Brain (organoid and tissue), 16 donors: ENCODE measurements at places on chromosomes 12 and 14. TPM values are rescaled to one million over a fixed set of nuclear protein-coding genes. Genes with fewer than 3 reads are reported as not detected.

DNA sequence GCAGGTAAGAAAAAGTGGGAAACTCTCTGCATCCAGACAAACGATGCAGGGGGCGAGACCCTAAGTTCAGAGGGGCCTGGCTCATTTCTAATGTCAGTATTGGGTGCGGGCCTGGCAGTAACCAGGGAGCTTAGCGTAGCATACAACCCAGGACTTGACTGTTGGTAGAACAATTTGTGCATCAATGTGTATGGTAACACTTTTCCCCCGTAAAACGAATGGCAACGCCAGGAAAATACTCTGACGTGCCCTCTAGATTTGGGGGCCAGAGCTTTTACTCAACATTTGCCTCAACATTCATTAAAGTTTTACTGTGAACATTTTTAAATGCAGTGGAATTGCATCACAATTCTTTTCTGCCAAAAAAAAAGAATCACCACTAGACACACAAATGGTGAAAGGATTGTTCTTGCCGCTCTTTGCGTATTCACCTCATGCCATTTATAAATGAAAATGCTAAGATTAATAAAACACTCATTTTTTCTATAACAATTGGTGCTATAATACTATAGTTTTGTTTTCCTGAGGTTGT lies 867 bp downstream of the RHOJ start:
- no peak for DNase-seq

GRCh38 chr12:62720661-62721330 lies 214.2 kb downstream of the PPM1H start:
- DNase-seq: peak; percentile 78

GRCh38 chr14:69652942-69653684 lies 41.7 kb downstream of the SUSD6 start:
- DNase-seq: no peak

GRCh38 chr14:39229601-39230110 lies 4.1 kb upstream of the MIA2 start:
- DNase-seq: no peak

DNA sequence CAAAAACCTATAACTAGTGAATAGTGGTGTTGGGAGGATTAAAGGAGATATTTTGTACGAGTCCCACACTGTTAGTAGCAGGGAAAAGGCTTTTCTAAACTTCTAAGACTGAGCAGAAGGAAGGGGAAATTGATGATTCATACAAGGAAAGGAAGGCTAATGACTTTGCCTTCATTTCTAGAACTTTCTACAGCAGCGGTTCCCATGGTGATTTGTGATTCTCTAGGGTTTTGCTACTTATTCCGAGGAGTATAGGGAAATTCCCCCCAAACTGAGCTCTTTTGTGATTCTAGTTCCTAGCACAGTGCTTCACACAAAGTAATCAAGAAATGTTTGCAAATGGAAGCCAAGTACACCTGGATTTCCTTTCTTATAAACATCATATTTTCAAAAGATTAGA lies 23.8 kb upstream of the PWP1 start:
- DNase-seq: no peak

- DNase-seq: no peak
These were observed 441.0 kb downstream of the FUT8 start for GRCh38 chr14:65853407-65853955.

GRCh38 chr12:13784504-13784903 lies 196.9 kb downstream of the GRIN2B start:
- no peak for DNase-seq

DNA sequence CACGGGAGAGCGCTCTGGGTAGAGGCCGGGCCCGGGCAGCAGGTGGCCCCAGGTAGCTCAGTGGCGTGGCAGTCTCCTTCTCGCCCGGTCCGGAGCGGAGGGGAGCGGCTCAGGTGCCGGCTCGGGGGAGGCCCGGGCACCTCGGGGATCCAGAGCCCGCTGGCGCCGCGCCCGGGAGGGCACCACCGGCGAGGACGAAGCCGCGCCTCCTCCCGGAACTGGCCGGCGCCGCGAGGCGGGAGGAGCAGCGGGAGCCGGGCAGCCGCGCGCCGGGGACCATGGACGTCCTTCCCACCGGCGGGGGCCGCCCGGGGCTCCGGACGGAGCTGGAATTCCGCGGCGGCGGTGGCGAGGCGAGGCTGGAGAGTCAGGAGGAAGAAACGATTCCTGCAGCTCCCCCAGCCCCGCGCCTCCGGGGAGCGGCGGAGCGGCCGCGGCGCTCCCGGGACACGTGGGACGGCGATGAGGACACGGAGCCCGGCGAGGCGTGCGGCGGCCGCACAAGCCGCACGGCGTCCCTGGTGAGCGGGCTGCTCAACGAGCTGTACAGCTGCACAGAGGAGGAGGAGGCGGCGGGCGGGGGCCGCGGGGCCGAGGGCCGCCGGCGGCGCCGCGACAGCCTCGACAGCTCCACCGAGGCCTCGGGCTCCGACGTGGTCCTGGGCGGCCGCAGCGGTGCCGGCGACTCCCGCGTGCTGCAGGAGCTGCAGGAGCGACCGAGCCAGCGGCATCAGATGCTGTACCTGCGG lies 21.5 kb upstream of the GNS start:
- peak; percentile 56 for DNase-seq

DNA sequence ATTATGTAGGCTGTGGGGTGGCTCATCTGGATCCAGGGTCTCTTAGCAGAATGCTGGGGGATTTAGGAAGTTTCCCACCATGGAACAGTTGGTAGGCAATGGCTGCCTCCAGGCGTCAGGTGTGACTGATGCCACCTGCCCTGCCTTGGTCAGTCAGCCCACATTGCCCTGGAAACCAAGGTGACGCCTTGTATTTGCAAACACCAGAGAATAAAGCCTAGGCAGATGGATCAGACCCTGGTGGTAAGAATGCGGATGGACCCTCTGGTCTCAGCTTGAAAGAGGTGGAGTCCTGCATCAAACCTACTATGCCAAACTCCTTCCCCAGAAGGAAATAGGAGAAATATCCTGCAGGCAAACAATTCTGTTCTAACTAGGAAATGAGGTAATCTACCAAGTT lies 38.2 kb downstream of the NCKAP5L start:
- DNase-seq: no peak

DNA sequence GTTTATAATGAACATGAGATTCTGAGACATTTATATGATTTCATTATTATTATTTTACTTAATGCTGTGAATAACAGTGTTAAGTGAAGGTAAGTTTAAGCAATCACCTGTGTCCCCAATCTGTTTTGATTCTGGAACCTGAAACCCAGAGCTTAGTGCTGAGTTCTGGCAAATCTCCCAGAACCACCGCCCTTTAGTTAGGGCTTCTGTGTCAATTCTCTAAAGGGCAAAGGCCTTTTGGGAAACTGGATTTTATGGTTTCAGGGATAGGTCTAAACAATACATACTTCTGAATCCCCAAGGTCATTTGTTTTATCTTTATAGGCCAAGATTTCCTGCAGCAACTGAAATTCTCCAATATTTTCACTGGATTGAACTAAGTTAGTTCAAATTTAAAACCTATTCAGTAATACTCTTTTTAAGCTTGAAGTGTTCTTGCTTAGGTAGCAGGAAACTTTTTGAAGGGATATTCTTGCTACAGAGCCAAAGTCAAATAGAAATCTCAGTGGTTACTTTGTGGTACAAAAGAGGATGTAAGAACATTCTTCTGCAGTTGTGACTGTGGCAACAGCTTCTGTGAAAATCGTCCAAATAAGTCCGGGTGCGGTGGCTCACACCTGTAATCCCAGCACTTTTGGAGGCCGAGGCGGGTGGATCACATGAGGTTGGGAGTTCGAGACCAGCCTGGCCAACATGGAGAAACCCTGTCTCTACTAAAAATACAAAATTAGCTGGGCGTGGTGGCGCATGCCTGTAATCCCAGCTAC lies 10.0 kb upstream of the PKP2 start:
- no peak for DNase-seq

GRCh38 chr12:6463216-6463615 lies 7.3 kb downstream of the VAMP1 start:
- DNase-seq: no peak

DNA sequence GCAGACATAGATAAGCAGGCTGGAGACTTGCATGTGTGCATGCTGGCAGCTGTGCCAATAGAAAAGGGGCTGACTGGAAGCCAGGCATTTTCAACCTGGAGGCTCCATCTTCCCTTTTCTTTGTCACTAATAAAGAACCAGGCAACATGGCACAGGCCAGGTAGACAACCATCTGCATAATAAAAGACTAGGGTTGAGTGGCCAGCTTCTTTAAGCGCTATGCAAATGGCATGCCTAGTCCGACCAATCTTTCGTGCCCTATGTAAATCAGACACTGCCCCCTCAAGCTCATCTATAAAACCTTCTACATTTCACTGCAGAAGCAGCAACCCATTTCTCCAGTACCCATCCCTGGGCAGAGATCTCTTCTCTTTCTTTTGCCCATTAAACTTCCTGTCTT lies 4.6 kb upstream of the KLRC1 start:
- DNase-seq: no peak

- no peak for DNase-seq
These were observed 3.4 kb downstream of the GALNT16 start for GRCh38 chr14:69263364-69263763.

GRCh38 chr14:100122481-100123223 lies 36.8 kb downstream of the DEGS2 start:
- no peak for DNase-seq

DNA sequence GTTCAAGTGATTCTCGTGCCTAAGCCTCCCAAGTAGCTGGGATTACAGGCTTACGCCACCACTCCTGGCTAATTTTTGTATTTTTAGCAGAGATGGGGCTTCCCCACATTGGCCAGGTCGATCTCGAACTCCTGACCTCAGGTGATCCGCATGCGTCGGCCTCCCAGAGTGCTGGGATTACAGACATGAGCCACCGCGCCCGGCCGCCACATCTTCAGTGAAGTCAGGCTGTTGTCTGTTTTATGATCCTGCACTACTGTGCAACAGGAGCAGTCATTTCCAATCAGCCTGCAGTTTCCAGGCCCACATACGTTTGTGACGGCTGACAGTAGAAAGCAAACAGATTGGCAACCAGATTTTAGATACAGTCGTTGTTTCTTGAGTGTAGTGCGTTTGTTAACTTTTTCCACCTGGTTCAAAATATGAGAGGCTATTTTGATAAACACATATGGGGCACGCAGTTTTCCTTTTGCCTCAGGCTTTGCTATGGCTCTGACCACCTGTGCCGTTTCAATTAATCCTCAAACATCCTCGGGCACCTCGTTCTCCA lies 74.8 kb downstream of the LGMN start:
- DNase-seq: no peak

Gene SMOC1
- 44.8 TPM for polyA plus RNA-seq

Gene PTPRO
- polyA plus RNA-seq: 16.0 TPM

Gene TAS2R42
- not detected for polyA plus RNA-seq

Gene DIO2
- polyA plus RNA-seq: 1.4 TPM

Gene RAB15
- polyA plus RNA-seq: 28.0 TPM

Gene LYZ
- polyA plus RNA-seq: 2.7 TPM

Gene ANKRD13A
- 28.1 TPM for polyA plus RNA-seq
